ENCODE measurements at places on chromosomes 16 and 17.

DNA sequence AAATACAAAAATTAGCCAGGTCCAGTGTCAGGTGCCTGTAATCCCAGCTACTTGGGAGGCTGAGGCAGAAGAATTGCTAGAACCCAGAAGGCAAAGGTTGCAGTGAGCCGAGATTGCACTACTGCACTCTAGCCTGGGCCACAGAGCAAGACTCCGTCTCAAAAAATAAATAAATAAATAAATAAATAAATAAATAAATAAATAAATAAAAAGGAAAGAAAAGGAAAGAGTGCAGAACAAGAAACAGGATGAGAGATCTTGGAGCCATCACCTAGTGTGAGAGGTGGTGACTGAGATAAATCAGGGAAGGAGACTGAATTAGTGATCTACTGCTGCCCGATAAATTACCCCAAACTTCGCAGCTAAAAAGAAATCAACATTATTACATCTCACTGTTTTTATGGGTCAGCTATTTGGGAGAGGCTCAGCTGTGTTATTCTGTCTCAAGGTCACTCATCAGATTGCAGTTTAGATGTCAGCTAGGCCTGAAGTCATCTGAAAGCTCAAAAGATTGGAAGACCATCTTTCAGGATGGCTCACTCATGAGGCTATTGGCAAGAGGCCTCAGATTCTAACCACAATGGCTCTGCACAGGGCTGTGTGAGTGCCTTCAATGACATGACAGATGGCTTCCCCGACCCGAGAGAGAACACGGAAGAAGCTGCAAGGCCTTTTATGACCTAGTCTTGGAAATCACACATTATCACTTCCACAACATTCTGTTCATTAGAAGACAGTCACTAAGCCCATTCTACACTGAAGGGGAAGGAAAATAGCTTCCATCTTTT lies 66.4 kb downstream of the CMC2 start:
- DNase-seq: no peak

DNA sequence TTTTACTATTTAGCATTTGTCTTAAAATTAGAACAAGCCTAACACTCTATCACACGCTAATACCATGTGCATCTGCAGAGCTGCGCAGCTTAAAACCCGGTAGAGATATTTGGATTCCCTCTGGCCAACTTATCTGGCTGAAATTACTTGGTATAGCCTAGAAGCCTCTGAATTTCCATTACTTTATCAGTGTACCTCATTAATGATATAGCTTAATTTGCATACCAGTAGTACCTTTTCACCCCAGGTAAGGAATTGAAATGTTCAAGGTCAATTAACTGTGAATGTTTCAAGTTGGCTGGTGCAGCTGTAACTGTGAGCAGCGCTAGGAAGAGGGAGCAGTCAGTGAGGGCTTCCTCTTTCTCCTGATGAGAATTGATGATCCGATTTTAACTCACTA lies 74.2 kb downstream of the CNTNAP4 start:
- DNase-seq: no peak

- DNase-seq: no peak
Measured at GRCh38 chr17:9203771-9204425, 182.6 kb downstream of the NTN1 start.

- DNase-seq: no peak
Measured at GRCh38 chr16:47987136-47987535, 168.7 kb downstream of the ABCC12 start.

DNA sequence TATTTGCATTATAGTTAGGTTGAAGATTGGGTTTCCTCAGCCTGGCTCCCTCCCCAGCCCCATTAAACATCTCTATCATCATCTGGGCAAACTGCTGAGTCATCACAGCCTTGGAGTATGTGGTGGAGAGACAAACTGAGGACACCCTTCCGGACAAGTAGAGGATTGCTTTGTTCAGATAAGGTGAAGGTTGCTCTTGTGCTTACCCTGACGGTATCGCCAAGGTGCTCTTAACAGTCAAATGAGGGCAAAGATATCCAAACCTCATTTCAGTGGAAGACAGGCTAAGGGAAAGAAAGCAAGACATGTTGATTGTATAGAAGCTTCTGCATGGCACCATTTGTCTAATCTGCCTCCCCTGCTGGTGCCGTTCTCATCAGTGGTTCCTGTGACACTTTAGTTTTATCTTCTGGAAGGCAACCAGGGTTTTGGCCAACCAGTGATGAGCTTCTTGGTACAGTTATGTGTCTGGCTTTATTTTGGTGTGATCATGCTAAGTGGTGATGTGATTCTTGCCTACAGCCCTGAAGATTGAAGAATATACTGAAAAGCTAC lies 56.9 kb upstream of the LGALS9 start:
- DNase-seq: no peak

- no peak for DNase-seq
Measured at GRCh38 chr17:38885728-38886642, 16.1 kb downstream of the LASP1 start.

DNA sequence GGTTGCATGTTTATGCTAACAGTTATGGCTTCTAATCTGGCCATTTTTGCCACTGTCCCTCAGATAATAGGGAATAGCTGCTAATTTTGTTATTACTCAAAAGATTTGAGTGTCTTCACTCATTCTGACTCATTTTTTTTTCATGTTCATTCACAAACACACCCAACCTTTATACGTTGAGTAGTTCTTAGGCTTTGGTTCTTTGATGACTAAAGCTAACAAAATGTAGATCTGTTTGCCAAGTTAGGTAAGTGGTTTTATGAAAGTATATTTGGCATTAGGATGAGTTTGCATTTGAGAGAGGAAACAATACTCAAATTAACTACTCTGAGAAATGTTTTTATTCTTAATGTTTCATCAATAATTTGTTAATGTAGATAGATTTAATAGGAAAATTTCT lies 3.6 kb downstream of the MAP2K4 start:
- no peak for DNase-seq

DNA sequence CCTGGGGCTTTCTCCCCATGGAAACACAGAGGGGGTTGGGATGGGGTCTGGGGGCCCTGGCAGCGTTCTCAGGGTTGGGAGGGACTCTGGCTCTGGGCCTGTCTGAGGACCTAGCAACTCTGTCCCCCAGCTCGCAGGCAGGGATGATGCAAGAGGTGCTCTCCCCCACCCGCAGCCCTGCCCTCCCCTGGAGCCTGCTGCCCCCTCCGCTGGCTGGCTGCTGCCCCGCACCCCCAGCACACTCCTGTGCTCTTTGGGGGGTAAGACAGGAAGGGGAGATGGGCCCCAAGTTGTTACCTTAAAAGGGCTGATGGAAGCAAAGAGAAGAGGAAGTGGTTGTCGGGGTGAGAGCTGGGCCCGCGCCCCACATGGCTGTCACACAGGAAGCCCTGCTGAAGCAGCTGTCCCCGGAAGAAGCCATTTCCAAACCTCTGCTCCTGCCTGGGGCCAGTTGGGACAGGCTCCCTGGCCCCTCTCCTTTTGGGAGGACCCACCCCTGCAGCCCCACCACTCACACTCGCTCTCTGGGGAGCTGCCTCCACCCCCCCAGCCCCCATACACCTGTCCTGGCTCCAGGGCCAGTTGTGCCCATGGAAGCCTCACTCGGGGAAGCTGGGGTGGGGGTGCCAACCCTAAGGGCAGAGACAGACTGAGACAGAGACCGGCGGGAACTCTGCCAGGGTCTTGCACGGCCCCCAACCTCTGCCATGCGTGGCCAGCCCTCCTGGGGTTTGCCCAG lies 2.5 kb downstream of the CORO1A start:
- DNase-seq: peak; percentile 73

- DNase-seq: no peak
Measured at GRCh38 chr17:2423271-2423670, 22.4 kb upstream of the MNT start.

- DNase-seq: no peak
Measured at GRCh38 chr17:40076591-40076990, 13.8 kb downstream of the THRA start.

DNA sequence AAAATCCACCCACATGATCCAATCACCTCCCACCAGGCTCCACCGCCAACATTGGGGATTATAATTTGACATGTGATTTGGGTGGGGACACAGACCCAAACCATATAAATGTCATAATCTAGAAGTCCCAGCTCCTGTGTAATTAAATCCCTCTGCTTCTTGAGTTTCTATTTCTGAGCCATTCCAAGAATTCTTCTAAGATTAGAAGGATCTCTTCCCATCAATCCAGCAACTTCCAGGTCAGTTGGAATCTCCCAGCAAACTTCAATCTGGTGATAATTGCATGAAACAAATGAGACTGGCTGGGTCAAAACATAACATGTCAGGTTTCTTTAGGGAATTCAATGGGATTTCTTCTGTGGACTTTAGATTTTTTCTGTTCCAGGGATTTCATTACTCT lies 127.8 kb upstream of the CDH5 start:
- DNase-seq: no peak

DNA sequence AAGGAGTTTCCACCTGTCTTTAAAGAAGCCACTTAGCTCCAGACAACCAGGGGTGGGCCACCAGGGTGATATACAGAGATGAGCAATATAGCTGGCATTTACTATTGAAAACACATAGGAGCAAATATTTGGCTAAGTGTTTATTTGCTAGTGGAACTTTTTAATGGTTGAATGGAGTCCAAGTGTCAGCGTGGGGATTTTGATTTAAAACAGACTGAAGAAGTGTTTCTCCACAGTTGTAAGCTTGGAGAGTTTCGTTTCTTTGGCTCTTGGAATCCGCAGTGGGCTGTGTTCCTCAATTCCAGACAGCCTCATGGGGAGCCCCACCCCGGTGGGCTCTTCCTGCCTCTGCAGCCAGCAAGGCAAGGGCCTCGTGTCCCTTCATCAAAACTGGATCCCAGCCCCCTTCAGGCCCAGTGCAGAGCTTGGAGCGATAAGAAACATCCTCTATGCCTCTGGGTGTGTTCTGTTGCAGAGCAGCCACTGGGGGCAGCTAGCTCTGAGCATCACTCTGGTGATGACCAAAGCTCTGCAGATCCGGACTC lies 36.1 kb downstream of the NOG start:
- no peak for DNase-seq

DNA sequence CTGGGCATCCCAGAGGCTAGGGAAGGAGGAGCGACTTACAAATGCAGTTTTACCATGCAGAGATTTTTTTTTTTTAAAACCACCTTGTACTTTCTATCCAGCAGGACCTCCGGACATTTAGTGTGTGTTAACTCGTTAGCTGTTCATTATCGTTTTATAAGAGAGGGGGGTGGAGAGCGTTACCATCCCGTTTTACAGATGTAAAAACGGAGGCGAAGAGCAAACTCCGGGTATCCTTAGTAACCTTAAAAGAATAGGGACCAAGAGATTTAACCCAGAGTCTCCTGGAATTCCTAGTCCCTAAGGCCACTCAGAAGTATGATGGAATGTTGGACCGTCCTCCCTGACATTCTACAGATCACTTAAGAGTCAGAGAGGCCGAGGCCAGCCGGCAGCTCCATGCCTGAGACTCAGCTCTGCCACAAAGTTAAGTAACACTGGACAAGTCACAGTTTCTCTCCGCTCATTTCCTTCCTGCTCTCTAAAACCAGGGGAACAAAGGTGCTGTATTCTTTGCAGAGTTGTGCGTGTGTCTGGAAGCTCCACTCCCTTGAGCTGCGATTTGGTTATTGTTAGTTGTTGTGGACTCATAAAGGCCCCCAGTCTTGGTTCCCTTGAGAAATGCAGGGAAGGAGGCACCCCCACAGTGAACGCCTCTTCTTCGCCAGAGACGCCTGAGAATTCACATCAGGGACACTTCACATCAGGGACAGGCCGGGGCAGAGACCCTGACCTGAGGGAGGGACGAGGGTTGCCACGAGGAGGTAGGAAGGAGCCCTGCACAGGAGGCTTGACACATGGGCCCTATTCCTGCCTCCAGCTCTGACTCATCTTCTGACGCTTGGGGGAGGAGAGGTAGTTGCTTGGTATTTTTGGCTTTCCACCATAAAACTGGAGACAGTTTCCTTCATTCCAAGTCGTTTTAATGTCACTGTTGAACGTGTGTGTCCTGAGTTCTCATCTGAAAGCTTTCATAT lies 1.2 kb downstream of the DUSP14 start:
- no peak for DNase-seq

- DNase-seq: no peak
Measured at GRCh38 chr16:57258910-57259475, 13.9 kb downstream of the ARL2BP start.

- DNase-seq: no peak
Measured at GRCh38 chr17:49951362-49952082, 17.5 kb upstream of the DLX4 start.

GRCh38 chr17:40561871-40562611 lies 3.2 kb downstream of the CCR7 start:
- peak; percentile 87 for DNase-seq

GRCh38 chr17:20993863-20994778 lies 48.7 kb downstream of the USP22 start:
- no peak for DNase-seq

GRCh38 chr16:60279061-60279665 lies 1545.0 kb upstream of the GOT2 start:
- no peak for DNase-seq

DNA sequence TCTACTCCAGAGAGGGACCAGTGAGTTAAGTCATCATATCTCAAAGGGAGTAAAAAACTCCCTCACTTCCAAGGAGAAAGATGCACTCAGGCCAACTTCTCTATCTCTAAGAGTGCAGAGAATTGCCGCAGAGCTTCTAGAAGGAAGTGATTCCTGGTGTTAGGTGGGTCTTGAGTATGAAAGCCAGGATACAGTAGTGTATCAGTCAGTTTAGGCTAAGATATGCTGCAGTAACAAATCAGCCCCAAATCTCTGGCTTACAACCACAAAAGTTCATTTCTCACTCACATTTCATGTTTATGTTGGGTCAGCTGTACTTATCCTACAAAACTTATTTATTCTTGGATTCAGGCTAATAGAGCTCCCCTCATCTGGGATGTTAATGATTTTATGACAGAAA lies 106.3 kb downstream of the HS3ST4 start:
- no peak for DNase-seq

GRCh38 chr17:63039899-63040602 lies 74.0 kb downstream of the TANC2 start:
- no peak for DNase-seq

DNA sequence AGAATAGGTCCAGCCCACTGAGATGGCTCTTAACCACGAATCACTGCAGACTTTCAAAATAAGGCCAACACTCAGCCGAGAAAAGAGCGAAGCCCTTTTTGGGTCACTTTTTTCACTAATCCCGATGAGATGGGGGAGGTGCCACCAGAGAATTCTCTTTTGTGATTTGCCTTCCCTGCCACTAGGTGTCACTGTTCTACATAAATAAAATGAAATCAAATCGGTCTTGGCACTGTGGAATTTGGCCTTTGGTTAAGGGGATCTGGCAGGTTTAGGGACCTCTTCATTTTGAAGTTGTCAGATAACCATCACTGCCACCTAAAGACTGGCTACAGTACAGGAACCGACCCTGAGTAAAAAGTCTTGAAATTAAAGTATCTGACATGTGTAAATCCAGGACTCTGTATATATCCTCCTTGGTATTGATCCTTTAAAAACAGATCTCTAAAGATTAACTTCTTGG lies 147.0 kb downstream of the HS3ST4 start:
- no peak for DNase-seq

GRCh38 chr16:21704733-21705132 lies 41.0 kb downstream of the OTOA start:
- no peak for DNase-seq

- DNase-seq: no peak
Measured at GRCh38 chr17:81030741-81031565, 4.0 kb upstream of the BAIAP2 start.

GRCh38 chr16:66416939-66417700 lies 10.0 kb upstream of the BEAN1 start:
- DNase-seq: no peak

Measured in T-helper 1 cell (primary cell).